Mesendoderm (in vitro differentiated cells): ENCODE measurements at places on chromosomes 11 and 22.
A peak's percentile ranks its signal among the peaks of the same experiment; 100 is the strongest.

DNA sequence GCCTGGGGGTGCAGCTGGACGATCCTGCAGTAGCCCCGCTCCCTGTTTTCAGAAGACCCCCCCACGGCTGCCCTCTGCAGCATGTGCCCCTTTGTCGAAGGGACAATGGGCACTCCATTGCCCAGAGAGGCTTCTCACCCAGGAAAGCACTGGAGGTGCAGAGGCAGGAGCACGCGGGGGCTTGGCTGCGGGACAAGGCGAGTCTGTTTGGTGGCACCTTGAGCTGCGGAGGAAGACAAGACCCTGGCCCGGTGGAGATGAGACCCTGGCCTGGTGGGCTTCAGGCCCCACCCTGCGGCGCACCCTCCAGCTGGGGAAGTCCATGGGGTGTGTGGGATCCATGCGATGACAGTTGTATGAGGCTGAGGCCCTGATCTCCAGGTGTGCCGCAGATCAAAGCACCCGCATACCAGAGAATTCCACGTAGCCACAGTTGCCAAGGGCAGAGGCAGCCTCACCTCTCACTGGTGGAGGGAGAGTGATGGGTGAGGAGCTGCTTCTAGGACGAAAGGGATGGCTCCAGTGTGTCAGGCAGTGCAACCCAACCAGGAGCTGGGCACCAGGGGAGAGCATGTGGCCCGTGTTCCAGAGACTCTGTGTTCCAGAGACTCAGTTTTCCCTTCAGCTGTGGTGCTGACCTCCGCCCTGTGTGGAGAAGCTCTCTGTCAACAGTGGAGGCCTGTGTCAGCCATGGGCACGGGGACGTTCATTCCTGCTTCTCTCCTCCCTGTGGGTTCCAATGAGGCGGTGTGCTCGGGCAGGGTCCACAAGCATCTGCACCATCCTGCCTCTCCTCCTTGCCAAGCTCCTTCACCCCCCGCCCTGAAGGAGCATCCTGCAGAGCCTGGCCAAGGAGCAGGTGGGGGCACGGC lies 10.0 kb downstream of the TBX1 start:
- no peak for DNase-seq

- DNase-seq, result no peak
Observed at GRCh38 chr11:9263840-9264315, 1.3 kb downstream of the DENND5A start.

GRCh38 chr11:68313574-68314202 lies 1.3 kb downstream of the LRP5 start:
- no peak for DNase-seq

DNA sequence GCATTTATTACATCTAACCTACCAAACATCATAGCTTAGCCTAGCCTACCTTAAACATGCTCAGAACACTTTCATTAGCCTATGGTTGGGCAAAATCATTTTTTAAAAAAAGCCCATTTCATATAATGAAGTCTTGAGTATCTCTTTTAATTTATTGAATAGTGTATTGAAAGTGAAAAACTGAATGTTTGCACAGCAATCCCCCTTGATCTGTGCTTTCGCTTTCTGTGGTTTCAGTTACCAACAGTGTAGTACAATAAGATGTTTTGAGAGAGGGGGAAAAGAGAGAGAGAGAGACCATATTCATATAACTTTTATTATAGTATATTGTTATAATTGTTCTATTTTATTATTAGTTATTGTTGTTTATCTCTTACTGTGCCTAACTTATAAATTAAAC lies 8.4 kb upstream of the MAP6 start:
- no peak for DNase-seq

DNA sequence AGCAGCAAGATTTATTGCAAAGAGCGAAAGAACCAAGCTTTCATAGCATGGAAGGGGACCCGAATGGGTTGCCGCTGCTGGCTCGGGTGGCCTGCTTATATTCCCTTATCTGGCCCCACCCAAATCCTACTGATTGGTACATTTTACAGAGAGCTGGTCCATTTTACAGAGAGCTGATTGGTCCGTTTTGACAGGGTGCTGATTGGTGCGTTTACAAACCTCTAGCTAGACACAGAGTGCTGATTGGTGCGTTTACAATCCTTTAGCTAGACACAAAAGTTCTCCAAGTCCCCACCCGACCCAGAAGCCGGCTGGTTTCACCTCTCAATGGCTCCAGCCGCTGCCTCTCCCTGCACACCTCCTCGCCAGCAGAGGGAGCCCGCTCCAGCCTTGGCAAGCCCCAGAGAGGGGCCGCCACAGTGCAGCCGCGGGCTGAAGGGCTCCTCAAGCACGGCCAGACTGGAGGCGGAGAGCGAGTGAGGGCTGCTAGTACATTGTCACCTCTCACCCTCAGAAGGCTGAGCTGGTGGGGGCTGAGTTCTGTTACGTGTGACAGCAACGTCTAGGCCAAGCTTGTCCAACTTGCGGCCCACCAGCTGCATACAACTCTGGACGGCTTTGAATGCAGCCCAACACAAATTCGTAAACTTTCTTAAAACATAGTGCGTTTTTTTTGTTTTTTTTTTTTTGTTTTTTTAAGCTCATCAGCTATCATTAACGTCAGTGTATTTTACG lies 8.7 kb downstream of the PTH start:
- DNase-seq, result peak; percentile 95
